ENCODE measurements at places on chromosomes 12 and 14.

DNA sequence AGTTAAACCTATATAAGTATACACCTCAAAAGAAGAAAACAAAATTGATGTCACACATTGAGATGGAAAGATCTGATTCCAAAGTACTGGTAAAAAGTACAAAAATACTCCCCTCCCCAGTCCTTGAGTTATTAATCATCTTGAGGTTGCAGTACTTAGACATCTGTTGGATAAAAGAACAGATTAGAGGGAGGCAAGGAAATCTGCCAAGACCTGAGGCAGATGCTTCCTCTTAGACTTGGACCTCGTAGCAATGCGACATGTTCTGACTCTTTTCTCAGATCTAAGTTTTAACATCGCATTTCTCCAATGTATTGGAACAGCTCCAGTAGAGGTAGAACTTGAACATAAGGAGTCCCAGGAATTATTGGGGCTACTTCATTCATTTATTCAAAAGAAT lies 187.9 kb upstream of the GRIN2B start:
- no peak for DNase-seq

GRCh38 chr12:15688202-15688736 lies 100.9 kb downstream of the EPS8 start:
- DNase-seq, result no peak

DNA sequence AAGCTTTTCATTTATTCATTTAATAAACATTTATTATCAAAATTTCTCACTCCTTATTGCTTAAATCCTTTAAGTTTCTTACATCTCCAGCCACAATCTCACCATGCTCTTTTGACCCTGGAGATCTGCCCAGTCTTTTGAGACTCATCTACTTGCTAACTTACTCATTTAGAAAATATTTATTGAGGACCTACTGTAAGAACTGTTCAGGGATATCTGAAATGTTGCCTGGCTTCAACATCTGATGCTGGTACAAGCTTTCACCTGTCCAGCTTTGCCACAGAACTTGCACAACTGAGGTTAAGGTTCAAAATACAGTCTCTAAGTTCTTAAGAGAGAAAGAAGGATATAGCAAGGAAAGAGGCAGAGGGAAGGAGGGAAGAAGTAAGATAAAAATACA lies 17.5 kb upstream of the GXYLT1 start:
- DNase-seq, result no peak

DNA sequence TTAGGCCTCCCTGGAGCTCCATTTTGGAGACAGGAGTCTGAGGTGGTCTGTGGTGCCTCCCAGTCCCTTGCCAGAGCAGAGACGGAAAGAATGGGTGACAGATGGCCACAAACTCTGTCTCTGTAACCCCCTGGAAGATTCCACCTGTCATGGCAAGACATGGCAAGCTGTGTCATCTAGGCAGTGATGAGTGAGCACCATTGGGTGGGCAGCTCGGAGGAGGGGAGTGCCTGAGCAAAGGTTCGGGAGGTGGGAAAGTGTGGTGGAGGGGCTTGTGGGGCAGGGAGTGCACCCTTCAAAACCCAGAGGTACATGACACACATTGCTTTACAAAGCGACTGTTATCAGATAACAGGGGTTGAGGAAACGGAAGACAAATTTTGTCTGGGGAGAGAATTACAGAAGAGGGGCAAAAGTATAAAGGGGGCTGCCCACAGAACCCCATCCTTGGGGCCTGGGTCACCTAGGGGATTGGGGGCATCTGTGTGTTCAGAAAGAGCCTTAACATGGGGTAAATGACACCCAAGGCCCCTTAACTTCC lies 3.5 kb downstream of the RIN3 start:
- DNase-seq, result no peak

- no peak for DNase-seq
These were observed 13.0 kb downstream of the SAMD15 start for GRCh38 chr14:77390188-77390587.

GRCh38 chr12:38159092-38159551 lies 157.5 kb upstream of the ALG10B start:
- no peak for DNase-seq

GRCh38 chr12:106769546-106769945 lies 4.9 kb upstream of the RIC8B start:
- no peak for DNase-seq

DNA sequence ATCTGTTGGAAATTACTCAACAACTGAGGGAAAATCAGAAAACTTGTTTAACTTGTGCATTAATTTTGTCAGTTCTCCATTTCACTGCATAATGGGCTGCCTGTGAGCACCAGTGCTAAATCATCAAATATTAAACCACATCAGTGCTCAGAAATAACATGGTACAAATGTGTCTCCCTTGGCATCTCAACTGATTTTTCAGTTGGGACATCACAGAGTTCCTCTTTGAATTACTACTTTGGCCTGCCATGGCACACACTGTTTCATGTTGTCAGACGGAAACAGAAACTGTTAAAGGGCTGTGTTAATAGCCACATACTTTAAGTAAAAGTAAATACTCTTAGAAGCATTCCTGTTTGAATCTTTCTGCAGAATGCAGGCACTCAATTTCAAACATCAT lies 42.1 kb upstream of the STRN3 start:
- DNase-seq, result no peak

- peak; percentile 27 for DNase-seq
These were observed 1.0 kb downstream of the MPHOSPH9 start for GRCh38 chr12:123231931-123232330.

- no peak for DNase-seq
These were observed 15.9 kb downstream of the EIF5 start for GRCh38 chr14:103349982-103350381.

DNA sequence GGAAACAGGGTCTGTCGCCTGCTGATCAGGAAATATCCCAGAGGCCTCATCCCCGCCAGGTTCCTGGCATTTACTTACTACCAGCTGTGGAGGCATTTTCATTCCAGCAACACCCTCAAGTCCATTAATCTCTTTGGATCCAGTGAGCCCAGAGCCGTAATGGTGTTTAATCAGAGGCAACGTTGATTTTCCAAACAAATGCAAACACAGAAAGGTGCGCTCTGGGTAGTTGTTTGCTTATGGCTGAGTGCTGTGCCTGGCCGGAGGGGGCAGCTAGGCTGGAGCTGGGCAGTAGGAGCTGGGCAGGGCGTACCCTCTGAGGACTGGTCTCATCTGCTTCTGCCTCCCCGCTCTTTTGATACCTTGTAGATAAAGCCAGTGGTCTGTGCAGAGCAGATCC lies 110.6 kb downstream of the ADCK1 start:
- DNase-seq, result no peak

GRCh38 chr14:68449561-68450181 lies 343.2 kb downstream of the ZFP36L1 start:
- DNase-seq, result no peak

GRCh38 chr14:69652942-69653684 lies 41.7 kb downstream of the SUSD6 start:
- no peak for DNase-seq

All from DMS79 treated with DMSO at 0.1 percent for 48 hours (cell line).